CD4-positive, alpha-beta T cell treated with Interleukin-4 for 1 hour (primary cell): ENCODE measurements at places on chromosomes 6 and 20.
A peak's percentile ranks its signal among the peaks of the same experiment; 100 is the strongest.

GRCh38 chr6:12105271-12105670 is 93.2 kb downstream of the HIVEP1 start:
- DNase-seq, result no peak

DNA sequence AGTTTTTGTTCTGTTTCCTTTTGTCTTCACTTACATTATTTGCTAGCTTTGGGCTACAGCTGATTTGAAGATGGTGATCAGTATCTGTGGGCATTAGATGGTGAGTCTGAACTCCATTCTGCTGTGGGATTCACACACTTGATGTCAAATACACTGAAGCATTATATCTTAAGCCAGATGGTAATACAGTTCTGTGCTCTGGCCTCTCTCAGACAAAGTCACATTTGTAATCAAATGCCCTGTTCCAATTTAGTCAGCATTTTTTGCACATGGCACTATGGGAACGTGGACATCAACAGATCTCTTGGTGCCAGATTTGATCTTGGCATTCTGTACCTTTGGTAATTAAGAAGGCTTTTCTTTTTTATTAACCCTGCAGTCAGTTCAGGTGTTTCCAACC is 56.0 kb downstream of the SASH1 start:
- no peak for DNase-seq

DNA sequence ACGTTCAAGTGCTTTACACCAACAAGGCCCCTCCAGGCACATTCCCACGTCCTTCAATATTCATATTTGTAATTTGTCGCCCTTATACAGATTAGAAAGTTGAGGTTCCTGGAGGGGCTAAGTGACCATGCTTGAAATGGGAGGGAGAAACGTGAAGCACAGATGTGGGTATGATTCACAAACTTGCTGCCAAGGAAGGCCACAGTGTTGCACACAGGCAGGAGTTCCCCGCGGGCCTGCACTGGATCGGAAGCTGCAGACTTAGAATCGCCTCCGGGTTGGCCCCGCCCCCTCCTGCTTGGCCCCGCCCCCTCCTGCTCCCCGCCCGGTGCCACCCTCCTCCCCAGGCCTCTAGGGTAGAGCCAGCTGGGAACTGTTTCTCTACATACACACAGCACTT is 58.2 kb upstream of the QKI start:
- peak; percentile 76 for DNase-seq

DNA sequence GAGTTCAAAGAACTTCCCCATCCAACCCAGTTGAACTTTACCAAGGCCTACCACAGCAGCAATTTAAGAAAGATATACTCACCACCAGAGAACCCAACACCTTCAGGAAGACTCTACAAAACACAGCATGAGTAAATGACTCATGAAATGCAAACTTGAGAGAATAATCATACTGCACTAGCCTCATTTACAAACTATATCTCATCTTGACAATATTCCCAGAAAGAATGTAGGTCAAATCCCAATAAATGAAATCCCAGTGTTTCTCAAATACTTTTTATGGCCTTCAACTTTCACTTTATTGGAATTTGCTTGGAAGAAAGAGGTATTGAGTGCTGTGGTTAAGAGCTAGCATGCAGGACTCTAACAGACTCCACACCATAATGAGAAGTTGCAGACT is 60.0 kb downstream of the FYN start:
- no peak for DNase-seq

DNA sequence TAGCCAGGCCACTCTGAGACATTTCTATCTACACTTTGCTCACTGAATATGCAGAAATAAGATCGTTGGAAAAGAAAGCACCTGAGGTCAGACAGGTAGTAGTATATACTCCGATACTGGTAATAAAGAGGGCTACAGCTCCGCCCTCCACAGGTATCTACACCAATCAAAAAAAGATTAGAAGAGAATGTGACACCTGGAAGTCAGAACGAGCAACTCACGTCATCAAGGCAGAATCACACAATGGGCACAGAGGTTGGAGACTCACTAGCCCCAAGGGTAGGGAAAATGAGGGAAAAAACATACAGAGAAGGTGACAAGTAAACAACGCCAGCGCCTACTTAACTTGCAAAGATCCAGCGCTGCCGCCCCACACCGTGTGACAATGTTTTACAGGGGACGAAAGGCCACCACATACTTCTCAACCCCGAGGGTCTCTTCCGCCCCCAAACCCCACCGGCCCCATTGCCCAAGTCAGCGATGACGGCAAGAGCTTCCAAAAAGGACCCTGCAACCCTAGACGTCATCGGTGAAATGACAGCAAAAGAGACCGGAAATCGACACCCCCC is 653 bp downstream of the LMBRD1 start:
- peak; percentile 78 for DNase-seq

- no peak for DNase-seq
These were observed 8.7 kb downstream of the OSBPL2 start for GRCh38 chr20:62246872-62247652.

- DNase-seq, result no peak
These were observed 107.3 kb downstream of the NCOA3 start for GRCh38 chr20:47609001-47609400.

GRCh38 chr20:64077094-64077493 is 2.2 kb downstream of the RGS19 start:
- DNase-seq, result peak; percentile 63

GRCh38 chr6:16277101-16277981 is 39.0 kb downstream of the GMPR start:
- DNase-seq, result no peak

DNA sequence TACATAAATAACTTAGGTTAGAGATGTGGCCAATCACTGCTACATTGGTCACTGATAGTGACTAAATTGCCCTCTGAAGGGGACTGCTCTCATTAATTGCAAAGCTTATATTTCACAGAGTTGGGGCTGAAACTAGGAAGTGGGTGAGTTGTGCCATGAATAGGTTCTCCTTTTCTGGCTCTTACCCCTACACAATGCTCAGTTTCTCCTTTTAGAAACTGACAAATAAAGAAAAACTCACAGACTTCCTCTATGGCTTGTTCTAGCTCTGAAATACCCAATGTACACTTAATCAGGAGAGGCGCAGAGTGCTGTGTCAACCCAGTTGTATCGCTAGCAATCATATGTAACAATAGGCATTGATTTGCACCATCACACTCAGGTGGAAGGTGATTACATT is 41.2 kb upstream of the PROKR2 start:
- DNase-seq, result no peak

DNA sequence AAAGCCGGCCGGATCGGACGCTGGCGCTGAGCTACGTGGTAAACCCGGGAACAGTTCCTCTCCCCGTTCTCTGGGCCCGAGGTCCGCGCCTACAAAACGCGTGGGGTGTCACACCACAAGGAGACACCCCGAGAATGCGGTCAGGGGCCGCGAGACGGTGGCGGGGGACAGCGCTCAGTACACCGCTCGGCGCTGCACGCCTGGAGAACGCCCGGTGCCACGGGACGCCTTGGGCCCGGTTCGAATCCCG is 670 bp downstream of the NCOA5 start:
- no peak for DNase-seq

DNA sequence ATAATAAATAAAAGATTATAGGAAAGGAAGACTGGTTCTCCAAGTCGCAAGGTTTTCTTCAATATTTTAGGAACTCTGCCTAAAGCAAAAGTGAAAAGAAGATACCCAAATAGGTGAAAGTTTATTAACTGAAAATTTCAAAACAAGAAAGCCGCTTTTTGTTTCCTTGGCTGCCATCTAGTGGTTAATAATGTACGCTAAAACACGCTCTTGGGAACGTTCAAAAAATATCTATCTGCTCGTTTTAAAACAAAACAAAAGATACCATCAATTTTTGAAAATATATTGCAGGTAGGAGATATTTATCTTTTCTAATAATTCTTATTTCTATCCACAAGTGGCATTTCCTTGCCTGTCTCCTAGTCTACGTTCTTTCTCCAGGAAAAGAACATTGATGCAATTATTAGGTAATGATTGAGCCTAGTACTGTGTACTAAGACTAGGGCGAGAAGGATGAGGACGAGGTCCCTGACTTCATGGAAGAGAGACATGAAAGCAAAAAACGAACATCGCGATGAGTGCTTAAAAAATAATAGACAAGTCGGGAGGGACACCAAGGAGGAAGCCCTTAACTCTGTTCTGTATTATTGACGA is 97.2 kb downstream of the SPTLC3 start:
- no peak for DNase-seq
